ENCODE measurements at places on chromosomes 6 and 20.

GRCh38 chr20:37886851-37887297 lies 16.1 kb upstream of the VSTM2L start:
- no peak for DNase-seq
- no peak overlapping the region for H3K27ac ChIP-seq
- H3K4me3 ChIP-seq = no peak overlapping the region
- no peaks in the 10 kb centered on the region for H3K4me1 ChIP-seq
- H3K27me3 ChIP-seq = no peaks in the 10 kb centered on the region
- no peaks in the 10 kb centered on the region for H3K36me3 ChIP-seq

GRCh38 chr6:166476061-166476591 lies 93.4 kb upstream of the MPC1 start:
- H3K27ac ChIP-seq = no peak overlapping the region
- H3K4me3 ChIP-seq = no peak overlapping the region
- no peaks in the 10 kb centered on the region for H3K27me3 ChIP-seq
- H3K36me3 ChIP-seq = no peaks in the 10 kb centered on the region

GRCh38 chr6:2171728-2172127 lies 73.7 kb downstream of the GMDS start:
- no peaks in the 10 kb centered on the region for H3K36me3 ChIP-seq
- H3K4me3 ChIP-seq = no peak overlapping the region
- H3K27ac ChIP-seq = no peak overlapping the region
- H3K27me3 ChIP-seq = no peaks in the 10 kb centered on the region

DNA sequence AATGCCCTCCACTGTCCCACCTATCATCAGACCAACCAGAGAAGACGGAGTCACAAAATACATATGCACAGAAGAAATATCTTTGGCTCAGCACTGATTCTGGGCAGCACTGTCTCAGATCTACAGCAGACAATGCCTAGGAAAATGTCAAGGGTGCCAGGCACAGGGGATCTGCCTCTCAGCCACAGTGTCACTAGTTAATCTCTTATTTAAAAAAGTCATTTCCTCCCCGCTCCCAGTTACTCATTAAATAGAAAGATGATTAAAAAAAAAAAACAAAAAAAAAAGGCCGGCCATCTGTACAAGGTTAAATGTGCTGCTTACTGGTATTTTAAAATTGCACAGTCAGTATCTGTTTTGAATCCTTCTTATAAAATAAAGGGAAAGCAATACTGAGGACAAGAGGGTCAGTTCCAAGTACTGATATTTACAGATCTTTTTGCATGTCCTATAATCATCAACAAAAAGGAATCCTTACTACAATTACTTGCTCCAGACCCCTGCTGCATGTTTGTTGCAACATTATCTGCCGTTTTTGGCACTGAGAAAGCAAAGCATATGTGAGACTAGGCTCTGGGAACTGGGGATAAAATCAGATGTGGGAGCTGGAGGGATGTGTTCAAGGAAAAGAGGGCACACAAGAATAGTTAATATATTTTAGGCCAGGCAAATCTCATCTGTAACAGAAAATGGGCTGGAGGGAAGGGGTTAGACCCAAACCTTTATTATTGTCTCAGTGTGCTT lies 299.3 kb downstream of the KIF16B start:
- no peaks in the 10 kb centered on the region for H3K36me3 ChIP-seq
- no peaks in the 10 kb centered on the region for H3K4me1 ChIP-seq
- DNase-seq = no peak
- H3K4me3 ChIP-seq = no peak overlapping the region
- H3K27me3 ChIP-seq = no peaks in the 10 kb centered on the region

- H3K27ac ChIP-seq = no peak overlapping the region
- no peak for DNase-seq
- H3K36me3 ChIP-seq = no peaks in the 10 kb centered on the region
- no peak overlapping the region for H3K4me3 ChIP-seq
Measured at GRCh38 chr6:162387718-162388382, 339.7 kb downstream of the PRKN start.

GRCh38 chr6:18121580-18122127 lies 823 bp downstream of the NHLRC1 start:
- peaks cover 14% of the 10 kb centered on the region for H3K27me3 ChIP-seq
- peak; percentile 63 for DNase-seq
- H3K27ac ChIP-seq = no peak overlapping the region
- no peaks in the 10 kb centered on the region for H3K36me3 ChIP-seq
- H3K4me3 ChIP-seq = no peak overlapping the region
- peaks cover 6% of the 10 kb centered on the region for H3K4me1 ChIP-seq

DNA sequence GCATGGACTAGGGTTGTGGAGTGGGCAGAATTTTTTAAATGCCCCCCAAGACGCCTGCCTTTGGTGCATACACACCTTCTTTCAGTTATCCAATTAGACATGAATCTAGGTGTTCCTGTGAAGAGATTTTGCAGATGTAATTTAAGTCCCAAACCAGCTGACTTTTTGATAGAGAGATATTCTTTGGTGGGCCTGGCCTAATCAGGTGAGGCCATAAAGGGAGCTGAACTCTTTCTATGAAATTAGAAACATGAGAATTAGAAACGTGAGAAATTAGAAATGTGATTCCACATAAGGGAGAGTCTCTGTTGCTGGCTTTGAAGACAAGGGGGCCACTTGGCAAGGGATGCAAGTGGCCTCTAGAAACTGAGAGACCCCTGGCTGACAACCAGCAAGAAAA lies 36.4 kb upstream of the TTPAL start:
- no peak overlapping the region for H3K4me3 ChIP-seq
- no peaks in the 10 kb centered on the region for H3K4me1 ChIP-seq
- no peaks in the 10 kb centered on the region for H3K27me3 ChIP-seq
- DNase-seq = no peak

GRCh38 chr20:13068336-13068735 lies 59.6 kb downstream of the SPTLC3 start:
- no peaks in the 10 kb centered on the region for H3K4me1 ChIP-seq
- no peaks in the 10 kb centered on the region for H3K27me3 ChIP-seq
- H3K4me3 ChIP-seq = no peak overlapping the region

GRCh38 chr6:1767481-1768246 lies 157.9 kb downstream of the FOXC1 start:
- DNase-seq = no peak
- H3K36me3 ChIP-seq = no peaks in the 10 kb centered on the region
- no peaks in the 10 kb centered on the region for H3K27me3 ChIP-seq

DNA sequence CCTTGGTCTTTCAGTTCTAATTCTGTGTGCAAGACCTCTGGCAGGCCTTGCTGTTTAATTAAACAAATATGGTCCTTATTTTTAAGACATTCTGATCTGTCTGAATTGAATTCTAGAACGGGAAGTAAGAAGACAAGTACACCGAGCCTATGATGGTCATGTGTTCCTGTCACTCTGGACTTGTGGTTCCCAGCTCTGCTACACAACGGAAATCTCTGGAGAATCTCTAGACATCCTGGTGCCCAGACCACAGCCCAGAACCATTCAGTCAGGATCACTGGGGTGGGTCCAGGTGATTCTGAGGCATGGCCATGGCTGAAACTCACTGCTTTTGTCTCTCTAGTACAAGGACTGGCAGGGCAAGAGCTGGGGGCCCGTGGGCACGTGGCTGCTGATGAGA lies 15.9 kb upstream of the KCNK16 start:
- H3K27me3 ChIP-seq = no peaks in the 10 kb centered on the region
- no peak for DNase-seq
- no peaks in the 10 kb centered on the region for H3K4me1 ChIP-seq
- H3K36me3 ChIP-seq = no peaks in the 10 kb centered on the region
- no peak overlapping the region for H3K27ac ChIP-seq

DNA sequence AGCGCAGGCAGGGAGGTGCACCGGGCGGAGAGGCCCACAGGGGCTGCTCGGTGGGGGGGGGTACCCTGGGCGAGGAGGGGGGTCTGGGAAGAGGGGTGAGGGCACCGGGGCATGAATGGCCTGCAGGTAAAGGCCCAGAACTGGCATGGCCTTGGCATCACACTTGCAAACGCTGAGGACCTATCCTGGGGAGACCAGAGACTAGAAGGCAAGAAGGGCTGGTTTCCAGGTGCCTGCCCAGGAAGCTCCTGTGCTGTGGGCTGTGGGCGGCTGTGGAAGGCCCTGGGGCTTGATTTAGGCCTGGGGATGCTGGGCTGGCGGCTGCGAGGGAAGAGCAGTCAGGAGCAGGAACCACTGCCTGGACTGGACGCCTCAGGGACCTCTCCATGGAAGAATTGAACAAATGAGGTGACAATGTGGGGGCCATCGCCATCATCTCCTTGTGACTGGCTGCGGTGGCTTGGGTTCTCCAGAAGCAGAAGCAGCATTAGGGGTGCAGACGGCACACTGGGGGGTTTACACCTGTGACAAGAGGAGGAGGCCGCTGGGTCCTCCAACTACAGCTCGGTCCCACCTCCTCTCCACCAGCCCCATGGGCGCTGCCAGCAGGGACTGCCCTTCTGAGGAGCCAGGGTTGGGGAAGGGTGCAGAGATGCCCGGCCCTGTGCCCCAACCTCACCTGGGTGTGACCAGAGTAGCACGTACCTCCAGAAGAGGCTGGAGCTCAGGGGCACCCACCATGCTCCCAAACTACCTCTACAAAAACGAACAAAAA lies 32.1 kb upstream of the IRF4 start:
- H3K4me1 ChIP-seq = no peaks in the 10 kb centered on the region
- DNase-seq = no peak
- no peak overlapping the region for H3K27ac ChIP-seq
- no peak overlapping the region for H3K4me3 ChIP-seq

GRCh38 chr6:63787021-63787420 lies 151.4 kb downstream of the PHF3 start:
- H3K4me1 ChIP-seq = peaks cover 5% of the 10 kb centered on the region
- H3K27ac ChIP-seq = no peak overlapping the region
- no peaks in the 10 kb centered on the region for H3K27me3 ChIP-seq

- DNase-seq = no peak
- no peaks in the 10 kb centered on the region for H3K27me3 ChIP-seq
- H3K36me3 ChIP-seq = no peaks in the 10 kb centered on the region
- no peak overlapping the region for H3K4me3 ChIP-seq
- no peak overlapping the region for H3K27ac ChIP-seq
- H3K4me1 ChIP-seq = no peaks in the 10 kb centered on the region
Measured at GRCh38 chr6:150310539-150310938, 58.3 kb upstream of the IYD start.

DNA sequence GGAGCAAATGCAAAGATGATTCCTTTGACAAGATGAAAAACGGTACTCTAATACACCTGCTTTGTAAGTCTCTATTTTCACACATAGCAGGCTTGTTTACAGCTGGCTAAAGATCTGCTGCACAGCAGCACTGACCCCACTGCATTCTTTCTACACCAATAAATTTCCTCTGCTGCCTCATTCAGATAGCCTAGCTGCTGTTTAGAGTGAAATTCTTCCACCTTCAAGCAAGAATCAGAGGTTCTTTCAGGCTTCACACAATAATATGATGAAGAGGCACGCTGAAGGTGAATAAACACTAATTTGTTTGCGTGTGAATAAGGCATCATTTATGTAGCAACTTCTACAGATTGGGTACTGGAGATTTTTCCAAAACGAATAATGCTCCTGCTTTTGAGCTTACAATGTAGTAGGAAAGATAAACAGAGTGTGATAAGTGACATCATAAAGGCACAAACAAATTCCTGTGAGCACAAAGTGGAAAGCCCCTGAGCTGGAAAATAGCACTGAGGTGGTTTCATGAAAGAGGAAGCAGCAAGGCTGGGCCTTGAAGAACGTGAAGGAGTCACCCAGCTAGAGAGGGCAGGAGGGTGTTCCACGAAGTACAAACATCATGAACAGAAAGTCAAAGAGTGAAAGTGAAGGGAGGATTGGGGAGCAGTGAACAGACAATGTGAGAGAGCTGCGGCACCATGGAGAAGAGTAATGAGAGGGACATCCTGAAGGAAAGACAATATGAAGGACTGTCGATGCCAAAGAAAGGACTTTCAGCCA lies 543.4 kb downstream of the CD83 start:
- no peaks in the 10 kb centered on the region for H3K27me3 ChIP-seq
- no peaks in the 10 kb centered on the region for H3K36me3 ChIP-seq
- H3K4me3 ChIP-seq = no peak overlapping the region
- H3K4me1 ChIP-seq = peaks cover 9% of the 10 kb centered on the region
- DNase-seq = no peak

DNA sequence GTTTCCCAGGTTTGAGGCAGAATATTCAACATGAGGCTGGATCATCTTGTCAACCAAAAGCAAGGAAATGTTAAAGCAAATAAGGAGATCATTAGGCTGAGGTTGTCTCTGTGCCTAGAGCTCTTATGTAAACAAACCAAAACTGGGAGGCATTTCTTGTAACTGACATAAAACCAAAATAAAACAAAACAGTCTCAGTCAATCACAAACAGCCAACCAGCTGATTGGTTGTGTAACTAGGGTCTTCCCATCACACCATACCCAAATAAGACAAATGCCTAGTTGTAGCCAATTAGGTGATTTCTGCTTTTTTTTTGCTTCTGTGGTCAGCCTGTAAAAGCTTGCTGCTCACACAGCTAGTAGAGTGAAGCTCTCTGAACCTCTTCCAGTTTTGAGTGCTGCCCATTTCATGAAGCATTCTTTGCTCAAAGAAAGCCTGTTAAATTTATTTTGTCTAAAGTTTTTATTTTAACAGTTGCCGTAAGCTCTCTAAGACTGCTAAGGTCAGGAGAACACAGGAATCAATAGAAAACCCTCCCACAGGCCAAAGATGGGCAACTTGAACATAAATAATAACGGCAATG lies 8.9 kb upstream of the FITM2 start:
- no peaks in the 10 kb centered on the region for H3K27me3 ChIP-seq
- peaks cover 2% of the 10 kb centered on the region for H3K4me1 ChIP-seq
- no peak for DNase-seq
- H3K4me3 ChIP-seq = no peak overlapping the region
- H3K27ac ChIP-seq = no peak overlapping the region

DNA sequence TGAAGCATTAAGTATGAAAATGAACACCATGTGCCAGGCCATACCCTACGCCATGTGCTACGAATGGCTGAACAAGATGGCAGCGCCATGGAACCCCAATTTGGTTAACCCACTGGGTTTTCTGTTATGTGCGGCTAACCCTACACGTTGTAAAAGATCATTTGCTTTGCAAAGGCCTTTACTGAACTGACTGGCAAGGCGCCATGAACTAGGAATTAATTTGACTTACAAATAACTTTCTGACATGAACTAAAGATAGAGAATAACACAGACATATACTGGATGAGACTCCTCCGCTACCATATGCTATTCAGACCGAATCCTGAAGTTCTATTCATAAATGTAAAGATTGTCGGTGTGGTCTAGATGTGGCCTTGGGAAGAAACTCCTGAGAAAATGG lies 3.9 kb downstream of the CNKSR3 start:
- no peak overlapping the region for H3K4me3 ChIP-seq
- H3K27ac ChIP-seq = no peak overlapping the region
- H3K27me3 ChIP-seq = peaks cover 21% of the 10 kb centered on the region
- H3K36me3 ChIP-seq = no peaks in the 10 kb centered on the region

- no peak overlapping the region for H3K27ac ChIP-seq
- no peak overlapping the region for H3K4me3 ChIP-seq
- DNase-seq = no peak
- no peaks in the 10 kb centered on the region for H3K36me3 ChIP-seq
- H3K27me3 ChIP-seq = no peaks in the 10 kb centered on the region
- H3K4me1 ChIP-seq = no peaks in the 10 kb centered on the region
Measured at GRCh38 chr6:12535586-12536314, 180.8 kb upstream of the PHACTR1 start.

All from H1 (cell line).